ENCODE measurements at places on chromosomes 1 and 21.

DNA sequence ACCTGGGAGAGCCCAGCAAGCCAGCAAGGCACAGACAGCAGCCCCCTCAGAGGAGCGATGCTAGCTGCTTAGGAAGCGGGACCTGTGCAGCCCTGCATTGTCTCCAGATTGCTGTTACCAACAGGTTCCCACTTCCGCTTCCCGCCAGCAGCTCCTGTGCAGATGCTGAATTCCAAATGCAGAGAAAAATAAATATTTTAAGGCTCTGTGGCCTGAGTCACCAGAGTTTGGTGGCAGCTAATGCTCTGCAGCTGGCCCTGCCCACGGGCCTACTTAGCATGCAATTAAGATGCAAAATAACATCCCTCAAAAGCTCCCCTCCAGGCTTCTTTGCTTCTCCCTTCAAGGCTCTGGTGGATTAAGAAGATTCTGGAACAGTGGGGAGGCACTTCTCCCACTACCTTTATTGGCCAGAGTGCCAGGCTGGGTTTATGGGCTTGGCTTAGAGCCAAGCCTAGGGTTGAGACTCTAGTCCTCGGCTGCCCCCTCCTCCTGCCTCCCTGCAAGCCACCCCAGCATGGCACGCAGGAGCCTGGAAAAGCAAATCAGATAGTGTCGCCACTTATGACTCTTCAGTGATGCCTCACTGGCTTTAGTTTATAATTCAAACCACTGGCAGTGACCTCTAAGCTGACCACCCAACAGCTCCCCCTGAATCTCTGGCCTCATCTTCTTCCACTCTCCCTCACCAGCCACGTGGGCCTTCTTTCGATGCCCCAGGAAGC is 207.1 kb upstream of the ZC3H12A start:
- peak; percentile 68 for DNase-seq

DNA sequence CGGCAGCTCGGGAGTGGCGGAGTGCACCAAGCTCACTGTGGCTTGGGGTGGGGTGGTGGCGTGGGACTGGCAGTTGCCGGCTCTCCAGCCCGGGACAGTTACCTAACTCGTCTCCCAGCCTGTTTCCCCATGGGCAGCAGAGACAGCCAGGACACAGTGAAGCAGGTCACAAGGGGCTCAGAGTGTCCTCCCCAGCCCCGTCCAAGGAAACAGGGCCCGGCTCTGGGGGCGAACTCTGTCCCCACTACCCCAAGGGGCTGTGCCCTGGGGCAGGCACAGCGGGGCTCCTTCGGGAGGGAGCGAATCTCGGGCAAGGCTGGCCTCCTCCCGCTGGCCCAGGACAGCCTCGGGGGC is 759 bp downstream of the GPR157 start:
- peak; percentile 39 for DNase-seq

GRCh38 chr1:228074954-228075730 is 7.4 kb upstream of the ARF1 start:
- DNase-seq = no peak

DNA sequence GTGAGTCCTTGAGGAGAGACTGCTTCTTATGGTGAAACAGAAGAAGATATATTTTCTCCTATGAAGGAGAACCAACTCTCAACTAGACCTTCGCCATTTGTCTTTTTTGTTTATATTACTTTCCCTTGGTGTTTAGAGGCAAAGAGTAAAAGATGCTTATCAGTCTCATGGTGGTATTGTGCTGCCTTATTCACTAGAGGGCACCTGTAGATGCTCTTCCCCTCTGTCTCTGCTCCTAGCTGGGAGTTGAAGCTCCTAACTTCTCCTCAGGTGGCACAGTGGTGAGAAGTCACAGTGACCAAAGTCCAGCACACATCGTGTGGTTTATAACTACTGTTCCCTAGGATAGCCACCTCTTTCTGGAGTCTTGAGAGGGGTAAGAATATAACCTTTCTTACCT is 1359.6 kb downstream of the PLA2G4A start:
- no peak for DNase-seq

GRCh38 chr1:61221642-61222041 is 139.3 kb downstream of the NFIA start:
- DNase-seq = no peak

- no peak for DNase-seq
Measured at GRCh38 chr21:42555756-42556438, 42.2 kb downstream of the SLC37A1 start.

DNA sequence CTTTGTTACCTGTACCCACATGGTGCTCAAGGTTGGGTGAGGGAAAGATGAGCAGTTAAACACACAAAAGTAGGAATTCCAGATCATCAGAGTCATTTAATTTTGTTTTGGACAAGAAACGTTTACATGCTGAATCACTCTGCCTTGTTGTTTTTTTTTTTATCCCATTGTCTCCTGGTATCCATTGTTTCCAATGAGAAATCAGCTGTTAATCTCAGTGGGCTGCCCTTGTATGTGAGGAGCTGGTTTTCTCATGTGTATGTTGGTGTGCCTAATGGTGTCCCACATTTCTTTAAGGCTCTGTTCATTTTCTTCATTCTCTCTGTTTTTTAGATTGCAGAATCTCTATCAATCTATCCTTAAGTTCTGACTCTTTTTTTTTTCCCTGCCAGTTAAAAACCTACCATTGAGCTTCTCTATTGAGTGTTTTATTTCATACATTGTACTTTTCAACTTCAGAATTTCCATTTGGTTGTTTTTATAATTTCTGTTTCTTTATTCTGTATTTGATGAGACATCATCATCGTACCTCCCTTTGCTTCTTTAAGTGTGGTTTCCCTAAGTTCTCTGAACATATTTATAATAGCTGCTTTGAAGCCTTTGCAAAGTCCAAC is 8.8 kb upstream of the OBSCN start:
- DNase-seq = peak; percentile 27

- DNase-seq = no peak
Measured at GRCh38 chr1:186327331-186327730, 47.7 kb downstream of the TPR start.

GRCh38 chr1:210669951-210670350 is 341.2 kb downstream of the HHAT start:
- DNase-seq = no peak

DNA sequence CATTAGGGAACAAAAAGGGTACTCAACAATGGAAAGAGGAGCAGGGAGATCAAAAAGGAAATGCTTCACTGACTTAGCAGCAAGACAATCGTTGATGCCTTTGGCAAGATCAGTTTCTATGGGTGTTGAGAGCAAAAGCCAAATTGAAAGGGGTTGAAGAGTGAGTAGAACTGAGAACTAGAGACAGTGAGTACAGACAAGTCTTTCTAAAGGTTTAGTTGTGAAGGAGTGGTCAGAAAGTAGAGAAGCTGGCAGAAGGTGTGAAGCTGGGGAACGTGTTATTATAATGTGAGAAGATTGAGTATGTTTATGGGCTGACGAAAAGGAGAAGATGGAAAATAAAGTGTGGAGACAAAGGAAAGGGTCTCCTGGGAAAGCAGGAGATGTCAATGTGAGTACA is 221.2 kb upstream of the USP25 start:
- DNase-seq = no peak

DNA sequence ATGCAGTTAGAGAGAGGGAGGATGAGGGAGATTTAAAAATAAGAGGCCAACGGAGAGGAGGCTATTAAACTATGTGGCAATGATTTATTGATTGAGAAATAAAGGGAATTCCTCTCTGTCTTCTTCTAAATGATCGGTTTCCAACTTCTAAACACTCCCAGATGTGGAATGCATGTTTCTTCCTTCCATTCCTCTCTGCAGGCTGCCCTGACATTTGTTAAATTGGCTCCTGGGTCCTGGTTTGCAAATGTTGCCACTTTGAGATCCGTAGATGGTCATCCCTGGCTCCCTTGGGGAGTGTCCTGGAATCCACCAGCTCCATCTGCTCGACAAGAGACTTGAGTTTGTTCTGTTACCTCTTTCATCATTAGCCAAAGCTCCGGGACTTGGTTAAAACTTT is 10.3 kb upstream of the C1orf198 start:
- no peak for DNase-seq
